ENCODE measurements at places on chromosomes 7 and 10.

DNA sequence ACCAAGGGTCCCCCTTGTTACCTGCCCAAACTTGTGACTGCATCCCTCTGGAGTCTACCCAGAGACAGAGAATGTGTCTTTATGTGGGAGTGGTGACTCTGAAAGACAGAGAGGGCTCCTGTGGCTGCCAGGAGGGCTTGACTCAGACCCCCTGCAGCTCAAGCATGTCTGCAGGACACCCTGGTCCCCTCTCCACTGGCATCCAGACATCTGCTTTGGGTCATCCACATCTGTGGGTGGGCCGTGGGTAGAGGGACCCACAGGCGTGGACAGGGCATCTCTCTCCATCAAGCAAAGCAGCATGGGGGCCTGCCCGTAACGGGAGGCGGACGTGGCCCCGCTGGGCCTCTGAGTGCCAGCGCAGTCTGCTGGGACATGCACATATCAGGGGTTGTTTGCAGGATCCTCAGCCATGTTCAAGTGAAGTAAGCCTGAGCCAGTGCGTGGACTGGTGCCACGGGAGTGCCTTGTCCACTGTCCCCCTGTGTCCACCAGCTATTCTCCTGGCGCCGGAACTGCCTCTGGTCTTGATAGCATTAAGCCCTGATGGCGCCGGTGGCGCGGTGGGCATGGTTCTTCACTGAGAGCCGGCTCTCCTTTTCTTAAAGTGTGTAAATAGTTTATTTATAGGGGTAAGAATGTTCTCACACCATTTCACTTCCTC is 19.4 kb upstream of the SH2D4B start:
- no peak for DNase-seq

DNA sequence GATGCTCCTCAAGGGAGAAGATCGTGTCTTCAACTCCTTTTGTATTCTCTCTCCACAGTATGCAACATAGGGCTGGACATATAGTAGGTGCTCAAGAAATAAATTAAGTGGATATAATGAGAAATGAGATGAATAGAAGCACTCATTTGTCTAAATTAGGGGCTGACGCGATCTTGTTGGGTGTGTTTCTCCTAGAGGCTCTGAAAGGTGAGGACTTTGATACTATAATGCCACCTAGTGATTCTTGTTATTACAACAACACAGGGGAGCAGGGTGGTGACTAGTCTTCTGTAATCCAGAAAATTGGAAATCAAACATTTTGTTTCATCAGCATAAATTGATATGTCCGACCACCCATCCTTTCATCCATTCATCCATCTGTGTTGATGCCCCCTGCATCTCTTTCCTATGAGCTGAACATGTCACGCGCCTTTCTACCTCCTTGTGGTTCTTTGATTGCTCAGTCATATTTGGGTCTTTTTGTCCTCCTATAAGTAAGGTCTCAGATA is 3.5 kb upstream of the CFAP58 start:
- peak; percentile 48 for DNase-seq

DNA sequence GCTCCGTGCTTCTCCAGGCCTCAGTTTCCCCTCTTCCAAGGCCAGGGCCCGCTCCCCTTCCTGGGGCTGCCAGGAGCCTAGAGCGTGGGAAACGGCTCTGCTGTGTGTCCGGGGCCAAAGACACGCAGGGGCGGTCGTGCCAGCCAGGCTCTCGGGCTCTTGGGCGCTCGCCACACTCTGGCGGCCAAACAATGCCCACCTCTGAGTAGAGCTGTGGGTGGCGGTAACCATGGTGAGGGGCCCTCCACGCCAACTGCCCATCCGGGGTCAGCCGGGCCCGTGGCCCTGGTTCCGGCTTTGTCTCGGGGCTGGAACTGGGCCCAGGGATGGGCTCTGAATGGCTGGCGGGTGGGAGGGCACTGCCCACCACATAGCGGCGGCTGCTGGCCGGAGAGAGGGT is 16.0 kb downstream of the GRIFIN start:
- DNase-seq: no peak

DNA sequence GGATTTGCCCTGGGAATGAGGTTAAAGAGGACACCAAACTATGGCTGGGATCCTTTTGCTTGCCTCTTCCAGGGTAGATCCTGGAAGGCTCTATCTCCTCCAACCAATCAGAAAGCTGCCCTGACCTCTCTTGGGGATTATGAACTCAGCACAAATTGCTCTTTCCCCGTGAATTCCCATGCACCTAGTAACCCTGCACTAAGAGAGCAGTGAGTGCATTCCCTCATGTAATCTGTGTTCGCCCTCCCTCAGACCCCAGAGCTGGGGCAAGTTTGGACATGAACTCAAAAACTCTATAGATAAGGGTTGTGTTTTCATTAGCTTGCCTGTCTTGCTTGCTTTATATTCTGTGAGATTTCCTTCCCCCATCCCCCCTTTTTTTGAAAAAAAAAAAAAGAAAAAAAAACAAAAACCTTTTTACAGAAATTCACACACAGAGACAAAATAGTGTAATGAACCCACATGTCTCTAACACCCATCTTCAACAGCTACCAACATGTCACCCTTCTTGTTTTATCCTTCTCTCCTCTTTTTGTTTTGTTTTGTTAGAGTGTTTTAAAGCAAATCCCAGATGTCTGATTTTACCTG is 225.5 kb upstream of the TCF7L2 start:
- DNase-seq: no peak

GRCh38 chr7:136205956-136206355 is 228.8 kb upstream of the MTPN start:
- no peak for DNase-seq

DNA sequence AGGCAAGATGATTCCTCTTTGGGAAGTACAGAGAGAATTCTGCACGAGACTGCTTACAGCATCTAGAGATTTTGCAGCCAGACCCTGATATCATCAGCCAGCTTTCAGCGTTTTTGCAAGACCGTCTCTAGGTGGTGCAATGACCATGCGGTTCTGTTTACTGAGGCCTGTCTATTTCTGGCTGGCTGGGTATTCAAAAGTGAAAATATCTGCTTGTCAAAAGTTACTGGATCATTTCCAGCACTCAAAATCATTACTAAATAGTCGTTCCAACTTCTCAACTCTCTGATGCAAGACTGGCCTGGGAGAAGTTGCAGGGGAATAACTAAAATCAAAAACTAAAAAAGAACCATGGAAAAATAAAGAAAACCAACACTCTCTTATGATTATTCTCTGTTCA is 240.1 kb downstream of the ELMO1 start:
- peak; percentile 70 for DNase-seq

DNA sequence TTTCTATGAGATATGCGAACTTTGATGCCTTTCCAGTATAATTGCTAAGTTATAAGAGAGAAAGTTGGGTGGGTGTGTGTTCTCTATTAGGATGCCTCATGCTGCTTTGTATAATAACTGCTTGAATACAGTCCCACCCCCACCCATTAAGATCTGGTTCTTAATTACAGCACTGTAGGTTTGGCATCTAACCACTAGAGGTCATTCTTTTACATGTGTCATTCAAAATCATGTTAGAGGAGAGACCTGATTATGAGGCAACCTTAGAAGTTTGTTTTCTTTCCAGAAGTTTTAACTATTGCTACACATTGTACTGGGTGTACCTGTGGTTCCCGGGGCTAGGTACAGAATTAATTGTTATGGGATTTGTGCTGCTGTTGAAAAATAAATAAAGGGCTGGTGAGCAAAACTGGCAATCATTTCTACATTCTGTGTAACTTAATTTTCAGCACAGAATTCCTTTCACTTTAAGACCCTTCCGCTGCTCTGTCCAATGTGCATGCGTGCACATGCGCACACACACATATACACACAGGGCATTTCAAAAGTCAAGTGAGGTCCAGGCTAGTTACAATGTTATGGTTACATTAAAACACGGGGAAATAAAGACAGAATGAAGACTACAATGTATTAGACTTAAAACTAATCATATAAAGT is 1156.3 kb downstream of the SORCS3 start:
- DNase-seq: no peak

DNA sequence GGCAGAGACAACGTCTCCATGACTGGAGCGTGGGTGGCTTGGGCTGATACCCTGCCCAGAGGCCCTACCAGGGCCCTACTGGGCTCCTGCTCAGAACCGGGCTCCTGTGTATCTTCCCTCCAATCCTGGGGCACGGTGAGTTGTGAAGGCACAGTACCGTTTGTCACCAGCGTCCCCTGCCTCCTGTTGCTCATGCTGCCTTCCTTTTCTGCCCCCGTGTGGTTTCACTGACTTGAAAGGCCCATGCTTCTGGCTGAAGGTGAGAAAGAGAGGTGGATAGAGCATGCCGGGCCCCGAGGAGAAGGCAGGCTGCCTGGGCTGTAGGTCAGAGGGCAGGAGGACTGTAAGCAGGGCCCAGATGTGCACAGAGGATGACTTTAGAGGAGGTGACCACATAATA is 9.1 kb upstream of the DMBT1 start:
- no peak for DNase-seq

- DNase-seq: no peak
Measured at GRCh38 chr7:21939136-21939857, 6.4 kb downstream of the CDCA7L start.

GRCh38 chr7:117828825-117829224 is 44.4 kb downstream of the CTTNBP2 start:
- no peak for DNase-seq

GRCh38 chr10:78116361-78116760 is 82.7 kb downstream of the RPS24 start:
- DNase-seq: no peak

Data from NCI-H2081 (cell line).